ENCODE measurements at places on chromosomes 11 and 22.

GRCh38 chr11:12441231-12441861 is 64.0 kb downstream of the PARVA start:
- no peak for DNase-seq

GRCh38 chr11:69231466-69232018 is 62.4 kb upstream of the MYEOV start:
- no peak for DNase-seq

DNA sequence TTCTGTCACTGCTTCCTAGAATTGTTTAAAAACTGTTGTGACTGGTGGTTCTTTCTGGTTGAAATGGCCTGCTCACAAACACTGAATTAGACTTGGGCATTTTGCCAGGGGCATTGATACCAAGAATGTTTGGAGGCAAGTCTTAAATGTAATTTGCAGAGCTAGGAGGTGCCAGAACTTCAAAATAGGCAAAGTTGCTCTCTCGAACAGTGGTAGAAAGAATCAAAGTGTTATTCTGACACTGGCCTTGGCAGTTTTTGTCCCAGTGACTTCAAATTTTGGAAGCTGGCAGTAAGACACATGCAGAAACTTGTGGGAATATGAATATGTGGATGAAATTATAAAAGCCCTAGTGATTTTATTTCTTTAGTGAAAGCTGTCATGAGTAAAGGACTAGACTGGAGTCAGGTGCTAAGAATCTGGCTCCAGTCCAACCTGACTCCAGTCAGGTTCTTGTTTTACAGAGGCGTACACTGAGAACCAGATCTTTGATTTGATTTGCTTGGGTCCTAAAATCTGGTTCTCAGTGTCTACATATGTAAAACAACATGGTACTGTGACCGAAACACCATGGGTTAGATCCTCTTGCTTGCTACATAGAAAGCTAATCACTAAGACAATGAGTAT is 20.9 kb downstream of the SVIP start:
- peak; percentile 26 for DNase-seq

GRCh38 chr22:19357270-19358105 is 66.0 kb upstream of the CLTCL1 start:
- DNase-seq, result peak; percentile 83

- DNase-seq, result no peak
Measured at GRCh38 chr22:31764785-31765184, 11.0 kb downstream of the DEPDC5 start.

- DNase-seq, result no peak
Measured at GRCh38 chr11:128244871-128245270, 342.5 kb downstream of the ETS1 start.
